ENCODE measurements at places on chromosomes 6 and 20.

DNA sequence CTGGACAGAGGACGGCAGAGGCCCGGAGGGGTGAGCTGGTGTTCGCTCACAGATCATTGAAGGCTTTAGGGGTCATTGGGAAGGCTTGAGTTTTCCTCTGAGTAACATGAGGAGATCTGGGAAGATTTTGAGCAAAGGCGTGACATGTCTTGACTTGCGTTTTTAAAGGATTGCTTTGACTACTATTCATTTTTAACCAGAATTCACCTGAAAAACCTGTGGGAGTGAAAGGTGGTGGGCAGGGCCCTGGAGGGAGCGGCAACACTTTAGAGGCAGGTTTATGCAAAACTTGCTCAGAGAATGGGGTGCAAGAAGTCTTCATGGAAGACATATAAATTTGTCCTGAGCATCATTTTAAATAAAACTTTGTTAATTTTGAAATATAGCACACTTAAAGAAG lies 72.2 kb upstream of the EEF1E1 start:
- H3K36me3 ChIP-seq = no peaks in the 10 kb centered on the region
- peaks cover 13% of the 10 kb centered on the region for H3K27me3 ChIP-seq
- H3K4me1 ChIP-seq = no peaks in the 10 kb centered on the region

DNA sequence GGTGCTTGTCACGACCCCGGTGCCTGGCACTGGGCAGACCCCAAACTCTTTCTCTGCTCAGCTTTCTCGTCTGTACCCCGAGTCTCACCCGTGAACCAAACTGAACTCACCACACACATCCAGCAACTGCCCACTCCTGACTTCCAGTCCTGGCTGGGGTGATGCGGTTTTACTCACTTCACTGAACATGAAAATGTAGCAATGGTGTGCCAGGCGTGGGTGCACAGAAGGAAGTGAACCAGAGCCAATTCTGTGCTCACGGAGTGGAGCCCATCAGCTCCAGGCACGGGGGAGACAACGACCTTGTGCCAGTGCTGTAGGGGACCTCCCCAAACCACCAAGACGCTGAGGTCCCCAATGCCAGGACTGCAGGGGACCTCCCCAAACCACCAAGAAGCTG lies 78.7 kb upstream of the AFDN start:
- H3K4me3 ChIP-seq = no peak overlapping the region
- H3K36me3 ChIP-seq = no peaks in the 10 kb centered on the region

GRCh38 chr6:62894114-62894513 lies 317.2 kb upstream of the FKBP1C start:
- no peak overlapping the region for H3K27ac ChIP-seq
- H3K4me1 ChIP-seq = no peaks in the 10 kb centered on the region
- no peak overlapping the region for H3K4me3 ChIP-seq
- H3K36me3 ChIP-seq = no peaks in the 10 kb centered on the region
- DNase-seq = no peak

DNA sequence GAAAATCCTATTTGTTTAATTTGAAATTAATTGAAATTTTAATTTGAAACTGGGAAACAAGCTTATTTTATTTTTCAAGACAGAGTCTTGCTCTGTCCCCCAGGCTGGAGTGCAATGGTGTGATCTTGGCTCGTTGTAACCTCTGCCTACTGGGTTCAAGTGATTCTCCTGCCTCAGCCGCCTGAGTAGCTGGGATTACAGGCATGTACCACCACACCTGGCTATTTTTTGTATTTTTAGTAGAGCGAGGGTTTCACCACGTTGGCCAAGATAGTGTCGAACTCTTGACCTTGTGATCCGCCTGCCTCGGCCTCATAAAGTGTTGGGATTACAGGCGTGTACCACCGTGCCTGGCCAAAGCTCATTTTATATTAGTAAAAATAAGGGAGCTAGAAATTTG lies 4.2 kb downstream of the SRSF3 start:
- no peak for DNase-seq
- peak overlapping the region; percentile 2 for H3K27ac ChIP-seq
- peaks cover 61% of the 10 kb centered on the region for H3K36me3 ChIP-seq

GRCh38 chr20:44022464-44022863 lies 107.8 kb downstream of the TOX2 start:
- no peaks in the 10 kb centered on the region for H3K27me3 ChIP-seq
- no peak overlapping the region for H3K4me3 ChIP-seq
- DNase-seq = no peak
- no peaks in the 10 kb centered on the region for H3K36me3 ChIP-seq
- no peak overlapping the region for H3K27ac ChIP-seq

GRCh38 chr6:74458536-74458935 lies 747.3 kb downstream of the COL12A1 start:
- no peaks in the 10 kb centered on the region for H3K27me3 ChIP-seq
- H3K4me1 ChIP-seq = no peaks in the 10 kb centered on the region
- H3K27ac ChIP-seq = no peak overlapping the region
- no peak for DNase-seq
- H3K4me3 ChIP-seq = no peak overlapping the region

DNA sequence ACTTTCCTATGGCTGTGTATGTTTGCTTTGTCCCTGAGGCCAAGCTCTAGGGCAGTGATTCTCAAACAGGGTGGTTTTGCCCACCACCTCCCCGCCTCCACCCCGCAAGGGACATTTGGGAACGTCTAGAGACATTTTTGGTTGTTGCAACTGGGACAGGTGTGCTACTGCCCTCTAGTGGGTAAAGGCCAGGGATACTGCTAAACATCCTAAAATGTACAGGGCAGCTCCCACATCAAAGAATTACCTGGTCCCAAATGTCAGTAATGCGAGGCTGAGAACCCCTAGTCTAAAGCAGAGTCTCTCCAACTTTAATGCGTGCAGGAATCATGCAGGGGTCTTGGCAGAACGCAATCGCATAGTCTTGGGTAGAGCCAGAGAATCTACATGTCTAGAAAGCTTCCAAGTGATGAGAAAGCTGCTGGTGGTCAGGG lies 5.1 kb downstream of the KCNS1 start:
- H3K36me3 ChIP-seq = no peaks in the 10 kb centered on the region
- DNase-seq = no peak
- H3K4me1 ChIP-seq = peaks cover 28% of the 10 kb centered on the region
- H3K27me3 ChIP-seq = no peaks in the 10 kb centered on the region
- no peak overlapping the region for H3K27ac ChIP-seq

DNA sequence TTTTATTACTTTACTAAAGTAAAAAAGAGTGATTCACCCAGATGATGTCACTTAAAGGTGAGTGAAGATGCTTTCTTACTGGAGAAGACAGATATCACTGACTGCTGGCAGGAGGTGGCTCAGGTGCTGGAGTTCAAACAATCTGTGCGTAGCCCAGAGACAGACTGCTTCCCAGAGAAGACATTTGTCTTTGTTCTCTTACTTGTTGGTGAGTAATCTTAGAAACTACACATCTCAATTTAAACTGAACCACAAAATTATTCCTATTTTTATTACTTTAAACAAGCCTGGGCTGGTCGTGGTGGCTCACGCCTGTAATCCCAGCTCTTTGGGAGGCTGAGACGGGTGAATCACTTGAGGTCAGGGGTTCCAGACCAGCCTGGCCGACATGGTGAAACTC lies 92.2 kb downstream of the CEP162 start:
- peaks cover 39% of the 10 kb centered on the region for H3K36me3 ChIP-seq
- no peak overlapping the region for H3K4me3 ChIP-seq
- no peak for DNase-seq
- H3K27ac ChIP-seq = no peak overlapping the region
- H3K27me3 ChIP-seq = no peaks in the 10 kb centered on the region

GRCh38 chr6:82589509-82590206 lies 226.0 kb downstream of the TPBG start:
- H3K27ac ChIP-seq = no peak overlapping the region
- H3K27me3 ChIP-seq = no peaks in the 10 kb centered on the region
- no peak for DNase-seq
- no peaks in the 10 kb centered on the region for H3K36me3 ChIP-seq

DNA sequence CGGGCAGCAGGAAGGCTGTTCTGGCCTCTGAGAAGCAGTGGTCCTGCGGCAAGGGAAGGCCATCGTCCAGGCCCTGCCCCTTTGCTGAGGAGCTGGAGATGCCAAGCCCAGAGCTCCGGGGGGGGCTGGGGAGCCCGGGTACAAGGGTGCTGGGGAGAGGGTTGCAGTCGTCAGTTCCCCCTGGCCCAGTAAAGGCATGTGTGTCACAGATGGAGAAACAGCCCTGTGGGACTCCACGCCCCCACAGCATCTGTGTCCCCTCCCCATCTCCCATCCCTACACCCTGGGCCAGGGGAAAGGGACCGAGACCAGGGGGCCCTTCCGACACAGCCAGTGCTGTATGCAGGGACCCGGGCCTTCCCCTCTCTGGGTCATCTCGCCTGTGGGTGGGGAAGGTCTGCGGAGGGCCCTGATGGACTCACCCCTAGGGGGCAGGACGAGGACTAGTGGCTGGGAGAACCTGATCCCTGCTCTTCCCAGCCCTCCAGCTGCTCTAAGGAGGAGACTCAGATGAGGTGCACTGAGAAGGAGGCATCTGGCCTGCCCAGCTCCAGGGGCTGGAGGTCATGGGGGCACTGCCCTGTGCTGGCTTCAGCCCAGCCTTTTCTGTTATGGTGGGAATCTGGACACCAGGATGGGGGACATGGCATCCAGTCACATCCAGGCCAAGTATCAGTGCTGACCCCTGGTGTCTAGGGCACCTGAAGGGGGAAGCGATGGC lies 609 bp downstream of the MYL9 start:
- H3K4me3 ChIP-seq = peak overlapping the region; percentile 73
- H3K36me3 ChIP-seq = peaks cover 24% of the 10 kb centered on the region
- no peak for DNase-seq
- no peaks in the 10 kb centered on the region for H3K27me3 ChIP-seq
- peak overlapping the region; percentile 97 for H3K27ac ChIP-seq

DNA sequence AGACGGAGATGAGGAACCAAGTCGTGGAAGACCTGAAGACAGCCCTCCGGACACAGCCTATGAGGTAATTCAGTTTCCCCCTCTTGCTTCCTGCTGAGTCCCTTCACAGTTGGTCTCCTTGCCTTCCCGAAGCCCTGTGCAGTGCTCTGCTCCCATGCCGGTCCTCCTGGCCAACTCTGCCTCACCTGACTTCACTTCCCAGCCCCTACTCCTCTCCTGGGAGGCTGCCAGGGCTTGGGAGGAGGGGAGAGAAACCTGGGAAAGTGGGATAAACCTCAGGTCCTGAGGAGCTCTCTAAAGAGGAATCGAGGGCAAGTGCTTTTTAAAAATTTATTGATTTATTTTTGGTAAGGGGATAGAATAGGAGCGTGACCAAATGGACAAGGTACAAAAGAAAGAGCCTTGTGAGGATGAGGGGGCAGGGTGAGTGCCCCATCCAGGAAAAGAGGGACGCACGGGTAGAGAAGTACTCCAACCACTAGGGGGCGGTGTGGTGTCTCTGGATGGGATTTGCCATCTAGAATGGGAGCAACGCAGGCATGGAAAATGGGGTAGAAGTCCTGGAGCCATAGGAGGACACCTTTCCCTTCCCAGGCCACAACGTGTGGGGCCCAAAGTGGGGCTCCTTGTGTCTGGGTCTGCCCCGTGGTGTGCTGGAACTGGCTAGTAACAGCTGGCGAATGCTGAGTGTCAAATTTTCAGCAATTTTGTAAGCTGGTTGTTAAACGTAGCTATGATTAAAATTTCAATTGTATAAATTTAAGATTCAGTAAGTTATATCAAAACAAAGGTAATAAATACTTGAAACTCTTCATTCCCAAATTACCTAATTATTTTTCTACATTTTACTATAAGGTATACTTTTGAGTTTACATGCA lies 69.0 kb downstream of the MOCS1 start:
- peaks cover 40% of the 10 kb centered on the region for H3K4me1 ChIP-seq
- no peaks in the 10 kb centered on the region for H3K27me3 ChIP-seq
- peak overlapping the region; percentile 59 for H3K27ac ChIP-seq
- H3K36me3 ChIP-seq = peaks cover 82% of the 10 kb centered on the region

- no peaks in the 10 kb centered on the region for H3K36me3 ChIP-seq
- H3K27me3 ChIP-seq = peaks cover 53% of the 10 kb centered on the region
- no peak overlapping the region for H3K4me3 ChIP-seq
- peaks cover 7% of the 10 kb centered on the region for H3K4me1 ChIP-seq
- no peak for DNase-seq
Measured at GRCh38 chr6:101403216-101403945, 9.9 kb downstream of the GRIK2 start.

DNA sequence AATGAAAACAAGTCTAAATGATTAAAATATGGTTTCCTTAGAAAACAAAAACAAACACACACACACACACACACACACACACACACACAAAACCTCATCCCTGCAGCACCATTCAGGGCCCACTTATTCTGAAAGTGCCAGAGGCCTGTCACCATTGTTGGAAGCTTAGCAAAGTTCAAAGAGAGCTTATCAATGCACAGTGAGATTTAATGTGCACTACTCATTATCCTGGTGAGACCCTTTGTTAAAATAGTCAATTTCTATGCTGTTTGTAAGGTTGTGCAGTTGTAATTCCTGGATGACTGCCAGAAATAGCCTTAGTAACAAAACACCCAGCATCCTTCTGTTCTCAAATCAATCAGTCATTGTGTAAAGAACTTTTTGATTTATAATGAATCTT lies 482.9 kb downstream of the GRIK2 start:
- no peaks in the 10 kb centered on the region for H3K36me3 ChIP-seq
- no peak overlapping the region for H3K4me3 ChIP-seq

- H3K36me3 ChIP-seq = no peaks in the 10 kb centered on the region
- H3K4me3 ChIP-seq = no peak overlapping the region
- H3K4me1 ChIP-seq = peaks cover 38% of the 10 kb centered on the region
Measured at GRCh38 chr20:47725248-47725973, 59.9 kb downstream of the SULF2 start.

- no peak for DNase-seq
- no peaks in the 10 kb centered on the region for H3K27me3 ChIP-seq
Measured at GRCh38 chr6:38482466-38482865, 157.3 kb downstream of the BTBD9 start.
